ENCODE measurements at places on chromosomes 13 and 19.

DNA sequence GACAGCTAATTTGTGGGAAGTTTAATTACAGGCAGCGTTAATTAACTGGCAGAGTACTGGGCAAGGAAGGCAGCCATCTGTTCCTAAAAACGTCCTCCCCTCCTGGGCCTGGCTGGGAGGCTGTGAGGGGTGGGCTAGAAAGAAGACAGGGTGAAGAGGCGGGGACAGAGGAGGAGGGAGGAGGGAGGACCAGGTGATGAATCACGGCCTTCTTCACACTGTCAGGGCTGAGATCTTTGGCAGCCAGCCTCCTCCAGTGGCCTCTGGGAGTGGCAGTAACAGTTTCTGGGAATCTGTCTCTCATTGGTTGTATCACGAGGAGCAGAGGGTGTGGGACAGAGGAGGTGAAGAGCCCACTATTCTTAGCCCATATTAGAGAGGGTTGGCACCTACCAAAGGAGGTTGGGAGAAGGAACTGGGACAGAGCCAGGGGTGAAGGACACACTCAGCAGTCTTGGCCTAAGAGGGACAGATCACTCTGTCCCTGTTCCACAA is 9.6 kb upstream of the ZNRF4 start:
- DNase-seq: no peak

- peak; percentile 12 for DNase-seq
These were observed 26.6 kb downstream of the CBY2 start for GRCh38 chr13:45728759-45729158.

GRCh38 chr13:92256211-92256610 is 857.8 kb downstream of the GPC5 start:
- no peak for DNase-seq

DNA sequence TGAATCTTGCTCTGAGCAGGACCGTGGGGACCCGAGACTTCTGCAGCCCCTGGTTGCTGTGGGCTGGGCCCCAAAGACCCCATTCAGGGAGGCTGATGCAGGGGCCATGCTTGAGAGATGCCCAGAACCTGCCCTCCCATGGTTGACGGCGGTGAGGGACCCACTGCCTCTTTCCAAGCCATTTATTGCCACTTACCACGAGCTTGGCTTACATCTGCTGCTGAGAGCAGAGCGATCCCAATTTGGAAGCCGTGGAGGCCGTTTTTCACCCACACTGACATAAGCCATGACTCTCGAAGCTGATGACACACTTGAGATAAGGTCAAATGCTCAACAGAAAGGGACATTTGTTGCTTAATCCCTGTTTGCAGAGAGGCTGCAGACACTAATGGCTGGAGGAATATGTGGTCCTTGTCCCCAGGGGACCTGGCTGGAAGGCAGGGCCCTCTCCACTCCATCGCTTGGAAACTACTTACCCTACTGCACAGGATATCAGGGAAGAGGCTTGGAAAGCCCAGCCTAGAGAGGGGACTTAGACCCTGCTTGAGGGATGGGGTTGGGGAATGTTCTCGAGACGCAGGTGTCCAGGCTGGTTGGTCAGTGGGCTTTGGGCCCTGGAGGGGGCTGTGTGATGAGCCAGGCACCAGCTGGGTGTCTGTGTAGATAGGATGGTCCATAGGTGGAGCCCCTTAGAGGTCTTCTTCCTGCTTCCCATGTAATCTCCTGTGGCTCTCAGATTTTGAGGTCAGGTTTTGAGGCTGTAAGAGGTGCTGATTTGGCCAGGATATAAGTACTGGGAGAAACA is 15.3 kb downstream of the ZNF536 start:
- DNase-seq: no peak

GRCh38 chr19:48879025-48879637 is 6.9 kb downstream of the PPP1R15A start:
- no peak for DNase-seq

DNA sequence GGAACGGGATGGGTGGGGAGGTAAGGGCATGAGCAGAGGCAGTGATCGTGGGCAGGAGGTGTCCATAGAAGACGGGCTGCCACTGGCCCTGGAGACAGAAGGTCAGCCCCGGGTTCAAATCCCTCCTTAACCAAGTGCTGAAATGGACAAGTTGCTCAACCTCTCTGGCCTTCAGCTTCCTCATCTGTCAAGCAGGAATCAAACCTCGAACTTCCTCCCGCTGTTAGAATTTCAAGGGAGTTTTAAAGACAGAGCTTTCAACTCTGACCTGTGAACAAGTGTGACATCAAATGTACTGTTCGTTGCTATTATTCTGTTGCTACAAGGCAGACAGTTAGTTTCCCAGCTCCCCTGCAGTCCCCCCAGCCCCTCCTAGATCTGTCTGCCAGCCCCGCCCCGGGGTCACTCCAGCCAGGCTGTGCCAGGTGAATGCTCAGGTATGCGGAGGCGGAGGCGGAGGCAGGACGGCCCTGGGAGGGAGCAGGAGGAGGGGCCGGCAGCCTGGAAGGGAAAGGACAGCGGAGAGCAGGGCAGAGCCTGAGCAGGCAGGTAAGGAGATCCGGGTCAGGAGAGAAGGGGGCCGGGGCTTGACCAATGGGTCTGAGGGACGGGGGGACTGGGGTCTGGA is at the start of gene EPS8L1:
Gene EPS8L1, plus strand, starts transcription at position 499 of the 628 bp plus-strand sequence. CDS start 576 bp downstream, outside the sequence.
- peak; percentile 55 for DNase-seq

- no peak for DNase-seq
These were observed 442 bp downstream of the RAB8A start for GRCh38 chr19:16111909-16112752.

- DNase-seq: no peak
These were observed 204.0 kb upstream of the GPR12 start for GRCh38 chr13:26964278-26965250.

- DNase-seq: no peak
These were observed 31.9 kb upstream of the ZNF83 start for GRCh38 chr19:52670046-52670445.

DNA sequence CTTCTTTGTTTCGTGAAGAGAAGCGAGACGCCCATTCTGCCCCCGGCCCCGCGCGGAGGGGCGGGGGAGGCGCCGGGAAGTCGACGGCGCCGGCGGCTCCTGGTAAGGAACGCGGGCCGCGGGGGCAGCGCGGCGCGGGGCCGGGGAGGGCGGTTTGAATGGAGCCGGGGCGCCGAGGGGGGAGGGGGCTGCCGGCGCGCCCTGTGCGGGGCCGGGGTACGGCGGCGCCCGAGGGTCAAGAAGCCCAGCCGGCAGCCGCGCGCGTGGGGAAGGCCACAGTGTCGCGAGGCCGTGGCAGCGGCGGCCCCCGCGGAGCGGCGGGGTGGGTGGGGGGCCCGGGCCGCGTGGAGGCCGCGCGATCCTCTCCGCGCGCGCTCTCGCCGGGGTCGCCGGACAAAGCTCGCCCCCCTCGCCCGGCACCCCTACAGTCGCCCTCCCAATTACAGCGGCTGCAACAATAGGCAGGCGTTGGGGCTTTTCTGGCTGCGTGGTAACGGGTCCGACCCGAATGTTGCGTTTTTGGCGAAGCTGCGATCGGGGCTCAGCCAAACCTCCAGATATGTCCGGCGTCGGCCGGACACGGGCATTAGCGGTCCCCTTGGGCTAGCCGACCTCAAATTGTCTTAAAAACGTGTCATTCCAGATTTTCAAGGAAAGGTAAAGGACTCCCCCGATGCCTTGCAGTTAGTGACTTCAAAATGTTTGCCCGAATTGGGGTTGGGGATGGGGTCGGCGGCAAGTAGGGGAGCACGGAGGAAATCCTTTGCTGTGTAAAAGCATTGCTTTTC is 437 bp downstream of the SMARCA4 start:
- DNase-seq: no peak

GRCh38 chr13:44106266-44107152 is 226.8 kb downstream of the LACC1 start:
- DNase-seq: no peak

- DNase-seq: no peak
These were observed 5.6 kb downstream of the PTOV1 start for GRCh38 chr19:49856574-49857021.

GRCh38 chr19:40279120-40279551 is 6.0 kb downstream of the AKT2 start:
- DNase-seq: no peak

DNA sequence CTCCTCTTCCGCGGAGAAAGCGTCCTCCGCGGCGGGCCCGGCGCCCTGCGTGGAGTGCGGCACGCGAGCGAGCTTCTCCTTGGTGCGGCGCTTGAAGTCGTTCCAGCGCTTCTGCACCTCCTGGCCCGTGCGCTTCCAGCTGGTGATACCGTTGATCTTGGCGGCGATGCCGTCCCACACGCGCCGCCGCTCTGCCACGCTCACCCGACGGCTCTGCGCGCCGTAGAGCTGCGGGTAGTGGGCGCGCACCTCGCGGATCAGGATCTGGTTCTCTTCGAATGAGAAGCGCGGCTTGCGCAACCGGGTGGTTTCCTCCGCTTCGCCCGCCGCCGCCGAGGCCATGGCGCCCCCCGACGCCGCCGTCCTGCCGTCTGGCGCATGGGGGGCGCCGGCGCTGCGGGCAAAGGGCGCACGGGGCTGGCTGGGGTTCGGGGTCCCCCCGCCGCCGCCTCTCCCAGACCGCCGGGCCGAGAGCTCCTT is 941 bp downstream of the MYPOP start:
- DNase-seq: peak; percentile 59

DNA sequence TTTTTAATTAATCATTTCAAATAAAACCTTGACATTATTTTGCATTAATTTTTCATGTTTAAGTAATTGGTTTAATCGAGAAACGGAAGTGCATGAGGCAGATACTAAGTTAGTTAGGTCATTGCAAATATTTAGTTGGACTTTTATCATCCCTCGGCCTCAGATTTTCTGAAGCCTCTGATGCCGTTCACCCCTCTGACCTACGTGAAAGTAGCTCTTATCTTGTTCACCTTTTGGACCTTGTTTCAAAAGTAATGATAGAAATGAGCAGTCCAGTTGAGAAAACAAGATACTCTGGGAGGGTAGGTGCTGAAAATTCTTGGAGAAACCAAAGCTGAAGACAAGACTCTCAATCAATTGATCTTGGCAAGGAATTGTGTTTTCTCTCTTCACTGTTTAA is 23.0 kb downstream of the LAIR2 start:
- no peak for DNase-seq

DNA sequence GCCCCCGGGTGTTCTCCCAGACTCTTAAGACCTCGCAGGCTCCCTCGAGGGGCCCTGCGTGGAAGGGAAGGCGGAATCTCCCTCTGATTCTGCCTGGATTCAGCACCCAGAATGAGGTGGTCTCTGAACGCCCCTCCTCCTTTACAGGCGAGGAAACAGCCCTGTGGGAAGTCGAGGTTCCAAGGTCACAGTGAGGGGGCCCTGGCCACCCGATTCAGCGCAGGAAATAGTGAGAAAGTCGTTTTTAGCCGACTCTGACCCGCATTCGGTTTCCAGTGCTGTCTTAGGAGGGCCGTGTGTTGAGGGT is 1.1 kb downstream of the BSG start:
- no peak for DNase-seq

DNA sequence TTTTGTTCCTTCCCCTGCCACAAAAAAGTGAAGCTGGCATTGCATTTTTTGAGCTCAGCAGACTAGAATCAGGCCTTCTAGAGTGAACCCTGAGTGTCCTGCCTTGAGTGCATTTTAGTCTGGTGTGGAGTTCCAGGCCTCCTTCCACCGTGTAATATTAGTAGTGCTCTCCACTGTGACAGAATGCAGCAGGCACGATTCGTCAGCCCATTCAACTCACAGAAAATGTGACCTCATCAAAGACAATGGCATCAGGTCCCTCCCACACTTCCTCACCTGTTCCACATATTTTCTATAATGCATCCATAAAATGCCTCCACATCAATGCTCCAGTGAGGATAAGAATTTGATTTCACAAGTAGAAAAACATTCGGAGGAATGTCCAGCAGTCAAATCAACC is 227.6 kb downstream of the FGF9 start:
- DNase-seq: no peak

DNA sequence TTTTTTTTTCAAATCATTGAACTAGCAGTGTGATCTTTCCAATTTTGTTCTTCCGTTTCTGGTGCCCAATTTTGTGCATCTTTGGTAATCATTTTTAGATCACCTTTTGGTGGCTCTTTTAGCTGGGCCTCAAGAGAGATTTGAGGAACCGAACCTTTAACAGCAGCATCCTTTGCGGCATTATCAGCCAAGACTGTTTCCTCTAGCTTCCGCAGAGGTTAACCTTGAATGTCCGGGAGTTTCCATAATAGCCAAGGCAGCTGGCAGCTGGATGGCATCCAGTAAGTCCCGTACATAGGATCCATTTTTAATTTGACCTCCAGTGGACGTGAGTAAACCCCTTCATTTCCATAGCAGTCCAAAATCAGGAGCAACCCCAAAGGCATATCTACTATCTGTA is 9.6 kb downstream of the IRGC start:
- no peak for DNase-seq

- DNase-seq: no peak
These were observed 2316.2 kb upstream of the PCDH20 start for GRCh38 chr13:63731896-63732295.

DNA sequence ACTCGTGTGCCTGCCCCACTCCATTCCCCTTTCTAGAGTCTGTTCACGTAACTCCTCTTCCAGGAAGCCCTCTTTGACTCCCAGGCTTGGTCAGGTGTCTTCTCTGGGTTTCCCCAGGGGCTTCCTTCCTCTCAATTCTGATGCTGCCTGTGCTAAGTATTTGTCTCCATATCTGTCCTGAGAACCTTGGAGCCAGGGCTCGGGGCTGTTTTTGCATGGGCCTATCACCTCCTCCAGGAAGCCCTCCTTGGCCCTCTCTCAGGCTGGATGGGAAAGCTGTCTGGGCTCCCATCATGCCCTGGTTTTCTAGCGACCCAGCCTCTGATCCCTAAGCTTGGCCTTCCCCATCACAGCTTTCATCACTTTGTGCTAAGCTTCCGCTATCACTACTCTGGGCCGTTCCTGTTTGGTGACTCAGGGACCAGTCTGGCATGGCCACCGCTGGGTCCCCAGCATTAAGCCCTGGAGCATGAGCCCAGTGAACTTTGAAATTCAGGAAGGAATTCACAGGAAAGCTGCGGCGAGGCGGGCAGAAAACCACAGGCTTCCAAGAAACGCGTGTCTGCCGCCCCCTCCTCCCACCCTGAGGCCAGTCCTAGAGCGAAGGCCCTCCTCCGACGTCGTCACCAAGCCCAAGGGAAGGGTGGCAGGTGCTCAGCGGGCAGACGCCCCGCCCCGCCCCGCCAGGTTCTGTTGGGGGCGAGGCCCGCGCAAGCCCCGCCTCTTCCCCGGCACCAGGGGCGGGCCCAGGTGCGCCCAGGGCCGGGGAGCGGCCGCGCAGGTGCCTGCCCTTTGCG is 486 bp upstream of the SPINT2 start:
- peak; percentile 78 for DNase-seq

Measured in nephron progenitor cell (in vitro differentiated cells).